ENCODE measurements at places on chromosomes 12 and 14.

DNA sequence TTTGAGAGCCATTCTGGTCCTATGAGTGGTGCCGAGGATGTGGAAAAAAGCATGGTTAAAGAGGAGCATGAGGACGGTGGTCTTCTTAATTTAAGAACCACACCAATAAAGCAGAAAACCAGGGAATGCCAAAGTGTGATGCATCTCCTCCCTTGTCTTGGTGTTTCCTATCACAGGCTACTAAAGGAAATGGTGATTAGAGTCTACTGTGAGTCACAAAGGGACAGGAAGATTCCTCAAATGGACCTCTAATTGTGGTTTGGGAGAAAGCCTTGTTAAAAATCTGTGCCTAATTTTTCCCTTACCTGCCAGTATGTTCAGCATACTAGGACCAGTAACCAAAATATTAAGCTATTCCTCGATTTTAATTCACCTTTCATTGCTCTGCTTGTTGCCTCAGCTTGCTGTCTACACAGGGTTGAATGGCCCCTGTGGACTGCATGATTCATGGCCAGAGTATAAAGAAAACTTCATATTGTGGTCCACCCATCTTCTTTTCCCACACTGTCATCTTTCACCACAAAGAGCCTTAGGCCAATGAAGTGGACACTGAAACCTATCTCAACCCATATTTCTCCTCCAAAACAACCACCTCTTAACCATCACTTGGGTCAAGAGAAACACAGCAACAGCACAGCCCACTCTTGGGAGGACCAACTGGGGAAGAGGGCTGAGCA, 38.8 kb downstream of the DIO2 start:
- DNase-seq, result no peak

GRCh38 chr14:104579507-104579906, at the start of gene C14orf180:
TSS of gene C14orf180 (plus strand) at chr14:104579764. CDS start at chr14:104586431, 6,667 bp downstream.
- no peak for DNase-seq

- no peak for DNase-seq
Observed at GRCh38 chr12:8554451-8555195, 13.9 kb upstream of the CLEC4E start.

GRCh38 chr14:100786131-100786530, 39.8 kb upstream of the MEG3 start:
- peak; percentile 10 for DNase-seq

DNA sequence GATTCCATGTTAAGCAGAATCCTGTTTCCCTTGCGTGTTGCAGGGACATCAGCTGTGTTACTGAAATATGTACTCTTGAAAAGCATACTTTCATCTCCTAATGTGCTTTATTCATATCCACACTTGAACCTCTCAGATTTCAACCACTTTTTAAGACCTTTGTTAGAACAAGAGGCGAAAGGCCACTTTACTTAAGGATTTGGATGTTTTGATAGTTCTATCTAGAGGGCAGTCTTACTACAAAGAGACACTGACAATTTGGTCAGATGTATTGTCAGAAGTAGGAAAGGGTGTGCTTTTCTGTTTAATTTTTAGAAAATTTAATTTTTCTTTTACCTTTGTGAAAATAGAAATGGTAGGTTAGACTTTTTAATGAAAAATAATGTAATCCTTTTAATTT, 267.9 kb downstream of the TMTC2 start:
- DNase-seq, result no peak

DNA sequence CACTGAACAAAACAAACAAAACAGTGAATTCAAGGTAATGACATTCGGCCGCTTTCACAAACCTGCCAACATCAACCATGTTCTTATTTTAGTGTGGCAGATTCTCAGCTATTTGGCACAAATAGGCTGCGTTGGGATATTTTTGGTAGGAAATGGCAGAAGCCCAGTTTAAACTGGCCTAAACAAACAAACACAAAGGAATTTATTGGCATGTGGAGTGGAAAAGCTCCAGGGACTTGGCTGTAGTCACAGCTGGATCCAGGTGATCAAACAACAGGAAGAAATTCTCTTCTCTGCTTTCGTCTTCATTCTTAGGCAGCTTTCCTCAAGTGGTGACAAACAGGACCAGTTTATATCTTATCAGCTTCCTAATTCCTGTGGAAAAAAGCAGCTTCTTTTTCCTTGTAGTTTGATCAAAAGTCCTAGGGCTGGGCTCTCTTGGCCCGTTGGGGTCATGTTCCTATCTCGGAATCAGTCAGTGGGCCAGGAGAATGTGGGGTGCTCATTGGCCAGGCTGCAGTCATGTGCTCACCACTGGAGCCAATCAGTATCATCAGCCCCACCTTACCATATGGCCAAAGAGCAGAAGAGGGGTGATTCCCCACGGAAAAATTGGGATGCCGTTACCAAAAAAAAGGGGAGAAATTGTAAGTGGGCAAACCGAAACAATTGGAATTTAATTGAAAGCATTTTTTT, 22.6 kb downstream of the C12orf75 start:
- DNase-seq, result no peak

DNA sequence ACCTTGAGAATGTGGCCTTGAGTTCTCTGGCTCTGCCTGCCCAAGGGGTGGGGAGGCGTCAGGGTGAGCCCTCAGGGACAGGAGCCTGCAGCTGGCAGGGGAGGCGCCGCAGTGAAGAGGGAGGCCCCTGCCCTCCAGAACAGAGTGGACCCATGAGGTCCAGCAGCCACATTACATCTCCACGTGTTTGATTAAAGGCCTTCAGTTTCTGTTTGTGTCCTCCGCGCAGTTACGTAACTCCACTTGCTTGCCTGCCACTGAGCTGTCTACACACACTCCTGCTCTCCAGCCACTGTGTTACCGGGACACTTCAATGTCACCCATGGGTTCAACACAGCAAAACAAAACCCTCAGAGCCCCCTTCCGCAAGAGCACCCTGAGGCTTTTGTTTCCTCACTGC, 70.4 kb downstream of the CHGA start:
- DNase-seq, result no peak

GRCh38 chr14:24329073-24329663, 5.7 kb downstream of the ADCY4 start:
- no peak for DNase-seq

DNA sequence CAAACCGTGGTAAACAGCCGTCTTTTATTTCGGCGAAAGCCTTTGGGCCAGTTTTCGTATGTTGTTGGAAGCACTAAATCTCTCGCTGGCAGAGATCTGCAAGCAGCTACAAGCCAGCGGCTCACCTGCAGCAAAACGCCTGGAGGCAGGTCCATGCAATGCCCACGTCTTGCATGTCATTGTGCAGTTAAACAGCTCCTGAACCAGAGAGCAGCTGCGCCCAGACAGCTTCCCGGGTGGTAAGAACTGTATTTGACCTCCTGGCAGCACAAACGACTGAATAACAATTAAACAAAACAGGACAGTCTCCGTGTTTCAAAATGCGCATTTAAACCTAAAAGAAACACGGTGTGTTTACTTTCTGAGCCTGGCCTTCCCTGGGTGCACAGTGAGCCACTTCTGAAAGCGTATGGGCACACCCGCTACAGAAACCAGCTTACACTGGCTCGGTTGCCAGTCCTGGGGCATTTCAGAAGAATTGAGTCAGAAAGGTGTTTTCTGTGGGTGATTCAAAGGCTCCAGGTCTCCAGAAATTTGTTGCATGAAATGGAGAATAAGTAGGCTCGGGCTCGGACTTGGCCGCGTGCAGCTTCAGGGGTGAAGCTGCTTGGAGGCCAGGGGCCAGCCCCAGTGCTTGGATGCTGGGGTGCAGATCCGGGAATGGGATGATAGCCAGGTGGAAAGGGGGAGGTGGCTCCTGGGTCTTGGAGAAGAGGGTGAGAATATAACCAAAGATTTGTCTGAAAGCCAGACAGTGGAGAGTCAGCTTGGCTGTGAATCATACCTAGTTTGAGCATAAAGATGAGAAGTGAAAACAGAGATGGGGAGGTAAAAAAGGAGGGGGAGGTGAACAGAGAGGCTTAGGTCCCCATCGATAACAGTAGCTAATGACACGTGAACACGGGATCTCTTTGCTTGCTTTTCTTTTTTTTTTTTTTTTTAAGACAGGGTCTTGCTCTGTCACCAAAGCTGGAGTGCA, 24.9 kb upstream of the FZD10 start:
- no peak for DNase-seq

DNA sequence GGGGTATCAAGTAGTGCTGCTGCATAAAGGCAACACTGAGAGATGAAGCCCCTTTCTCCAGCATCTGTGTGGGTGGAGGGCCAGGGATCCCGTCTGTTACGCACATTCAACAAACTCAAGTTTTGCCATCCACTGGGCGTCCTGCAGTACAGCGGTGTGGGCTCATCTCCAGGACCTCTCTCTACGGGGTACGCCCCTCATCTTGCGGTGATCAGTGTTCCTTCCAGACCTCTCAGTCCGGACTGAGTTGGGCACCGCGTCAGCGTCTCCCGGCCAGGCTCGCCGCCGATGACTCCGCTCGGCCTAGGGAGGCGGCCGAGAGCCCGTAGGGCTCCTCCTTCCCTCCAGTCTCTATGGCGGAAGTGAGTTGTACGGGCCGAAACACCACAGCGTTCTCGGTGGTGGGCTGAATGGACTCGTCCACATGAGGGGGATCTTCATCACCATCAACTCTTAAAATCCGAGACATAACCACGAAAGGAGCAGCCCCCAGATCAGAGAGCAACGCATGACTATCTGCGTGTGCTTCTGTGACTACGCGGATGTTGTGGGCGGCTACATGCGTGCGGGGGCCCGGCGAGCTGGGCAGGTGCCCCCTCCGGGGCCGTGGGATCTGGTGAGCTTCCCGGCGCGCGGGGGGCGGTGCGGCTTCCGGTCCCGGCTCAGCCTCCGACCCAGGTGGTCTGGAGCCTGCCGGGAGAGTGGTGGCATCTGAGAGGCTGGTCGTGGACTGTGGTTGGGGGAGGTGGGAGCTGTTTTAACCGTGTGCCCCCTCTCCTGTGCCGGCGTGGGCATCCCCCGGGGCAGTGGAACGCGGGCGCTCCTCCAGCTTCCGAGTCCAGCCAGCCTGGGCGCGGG, at the start of gene ATG101:
Gene ATG101 (plus strand): TSS at position 652 of the 858 bp plus-strand sequence. CDS start 3,673 bp downstream, outside the sequence.
- DNase-seq, result peak; percentile 89

- DNase-seq, result peak; percentile 53
Observed at GRCh38 chr12:87332987-87333726, 696.0 kb downstream of the C12orf50 start.

DNA sequence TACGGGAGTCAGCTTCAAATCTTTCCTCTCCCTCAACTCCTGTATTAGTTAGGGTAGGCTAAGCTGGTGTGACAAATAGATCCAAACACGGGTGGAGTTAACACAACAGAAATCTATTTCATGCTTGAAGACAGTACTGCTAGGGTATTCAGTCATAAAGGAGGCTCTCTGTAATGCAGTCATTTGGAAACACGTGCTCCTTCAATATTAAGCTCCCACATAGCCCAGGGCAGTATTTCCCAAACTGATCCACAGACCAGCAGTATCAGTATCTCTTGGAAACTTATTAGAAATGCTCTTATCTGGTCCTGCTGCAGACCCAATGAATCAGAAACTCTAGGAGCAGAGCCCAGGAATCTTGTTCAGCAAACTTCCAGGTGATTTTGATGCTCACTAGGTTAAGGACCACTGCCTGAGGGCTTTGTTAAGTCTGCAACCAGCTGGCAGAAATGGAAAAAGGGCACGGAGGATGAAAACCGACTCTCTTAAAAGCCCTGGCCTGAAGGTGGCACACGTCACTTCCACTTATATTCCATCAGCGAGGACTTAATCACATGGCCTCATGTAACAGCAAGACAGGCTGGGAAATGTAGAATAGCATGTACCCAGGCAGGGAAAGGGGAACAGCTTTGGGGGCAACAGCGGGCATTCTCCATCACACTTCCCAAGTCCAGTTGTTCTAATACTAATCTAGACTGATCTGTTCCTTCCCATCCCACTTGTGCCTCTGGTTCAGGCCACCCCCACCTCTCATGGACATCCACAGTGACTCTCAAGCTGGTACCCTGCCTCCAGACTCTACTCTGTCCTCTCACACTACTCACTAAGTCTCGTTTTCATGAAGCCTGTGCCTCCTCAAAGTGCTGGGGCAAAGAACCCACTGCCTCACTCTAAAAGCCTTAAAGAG, 38.2 kb upstream of the RIC8B start:
- no peak for DNase-seq

GRCh38 chr12:106265116-106265515, 17.3 kb upstream of the CKAP4 start:
- no peak for DNase-seq

- no peak for DNase-seq
Observed at GRCh38 chr12:89702503-89702902, 6.1 kb downstream of the ATP2B1 start.

- no peak for DNase-seq
Observed at GRCh38 chr12:26791301-26791791, 41.6 kb downstream of the ITPR2 start.

DNA sequence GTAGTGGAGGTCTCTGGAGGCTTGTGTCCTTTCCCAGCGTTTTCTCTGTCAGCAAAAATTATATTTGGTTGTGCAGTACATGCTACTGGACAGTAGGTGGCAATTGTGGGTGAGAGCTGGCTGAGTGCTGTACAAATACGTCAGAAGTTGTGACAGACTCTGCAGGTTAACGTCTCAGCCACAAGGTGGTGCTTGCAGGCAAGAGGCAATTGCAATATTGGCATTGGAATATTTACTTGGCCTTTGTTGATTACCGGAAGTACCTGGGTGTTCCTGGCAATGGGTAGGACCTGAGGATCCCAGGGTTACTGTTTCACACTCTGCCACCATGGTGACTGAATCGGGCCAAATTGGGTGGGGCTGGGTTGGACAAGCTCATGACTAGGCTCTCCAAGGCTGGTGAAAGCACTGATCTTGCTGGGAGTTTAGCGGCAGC, 333.9 kb upstream of the LMO3 start:
- DNase-seq, result no peak

GRCh38 chr14:89178800-89179535, 238.1 kb downstream of the FOXN3 start:
- no peak for DNase-seq

DNA sequence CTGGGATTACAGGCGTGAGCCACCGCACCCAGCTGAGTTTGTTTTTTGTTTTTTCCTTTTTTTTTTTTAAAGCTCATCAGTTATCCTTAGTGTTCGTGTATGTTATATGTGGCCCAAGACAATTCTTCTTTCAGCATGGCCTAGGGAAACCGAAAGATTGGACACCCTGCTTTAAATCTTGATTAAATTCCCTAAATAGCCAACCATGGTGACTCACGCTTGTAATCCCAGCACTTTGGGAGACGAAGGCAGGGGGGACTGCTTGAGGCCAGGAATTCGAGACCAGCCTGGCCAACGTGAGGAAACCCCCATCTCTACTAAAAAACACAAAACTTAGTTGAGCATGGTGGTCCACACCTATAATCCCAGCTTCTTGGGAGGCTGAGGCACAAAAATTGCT, 131.1 kb downstream of the MED13L start:
- DNase-seq, result no peak

- DNase-seq, result no peak
Observed at GRCh38 chr12:103698752-103699560, 111.9 kb downstream of the STAB2 start.

GRCh38 chr12:122855928-122856831, 20.9 kb downstream of the HIP1R start:
- no peak for DNase-seq
